ENCODE measurements at places on chromosomes 4 and X. TPM values are rescaled to one million over a fixed set of nuclear protein-coding genes. Genes with fewer than 3 reads are reported as not detected.
A peak's percentile ranks its signal among the peaks of the same experiment; 100 is the strongest.

- H3K4me3 ChIP-seq, result no peak overlapping the region
- DNase-seq, result no peak
- no peak overlapping the region for H3K27ac ChIP-seq
- H3K27me3 ChIP-seq, result no peaks in the 10 kb centered on the region
These were observed 2.0 kb downstream of the TIGD4 start for GRCh38 chr4:152777488-152777887.

- H3K36me3 ChIP-seq, result peaks cover 25% of the 10 kb centered on the region
- H3K27ac ChIP-seq, result no peak overlapping the region
- no peak overlapping the region for H3K4me3 ChIP-seq
- peak; percentile 52 for DNase-seq
- H3K27me3 ChIP-seq, result no peaks in the 10 kb centered on the region
- no peaks in the 10 kb centered on the region for H3K4me1 ChIP-seq
These were observed 29.2 kb downstream of the NSG1 start for GRCh38 chr4:4415806-4416805.

DNA sequence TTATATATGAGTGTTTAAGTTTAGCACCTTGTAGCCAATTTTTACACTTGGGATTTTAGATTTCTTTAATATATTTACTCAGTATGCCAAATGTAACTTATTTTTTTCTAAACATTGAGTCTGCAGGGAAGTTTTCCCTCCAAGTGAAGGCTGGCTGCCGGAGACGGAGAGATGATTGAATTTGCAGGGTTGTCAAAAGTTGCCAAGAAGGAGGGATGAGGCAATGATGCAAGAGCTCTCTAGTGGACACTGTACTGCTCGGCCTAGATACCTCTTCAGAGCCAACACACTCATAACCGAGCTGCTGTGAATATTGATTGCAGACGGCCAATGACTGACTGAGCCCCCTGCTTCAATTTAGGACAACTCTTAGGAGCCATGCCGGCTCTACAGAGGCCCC, 318.6 kb upstream of the CASK start:
- no peaks in the 10 kb centered on the region for H3K4me1 ChIP-seq
- H3K36me3 ChIP-seq, result no peaks in the 10 kb centered on the region
- no peaks in the 10 kb centered on the region for H3K27me3 ChIP-seq

- peaks cover 2% of the 10 kb centered on the region for H3K4me1 ChIP-seq
- H3K27ac ChIP-seq, result no peak overlapping the region
These were observed 85.2 kb upstream of the GPR34 start for GRCh38 chrX:41603596-41603995.

- no peak overlapping the region for H3K4me3 ChIP-seq
- H3K27me3 ChIP-seq, result no peaks in the 10 kb centered on the region
- H3K36me3 ChIP-seq, result peaks cover 7% of the 10 kb centered on the region
- DNase-seq, result no peak
- no peaks in the 10 kb centered on the region for H3K4me1 ChIP-seq
- no peak overlapping the region for H3K27ac ChIP-seq
These were observed 77.1 kb upstream of the UCP1 start for GRCh38 chr4:140645614-140646412.

DNA sequence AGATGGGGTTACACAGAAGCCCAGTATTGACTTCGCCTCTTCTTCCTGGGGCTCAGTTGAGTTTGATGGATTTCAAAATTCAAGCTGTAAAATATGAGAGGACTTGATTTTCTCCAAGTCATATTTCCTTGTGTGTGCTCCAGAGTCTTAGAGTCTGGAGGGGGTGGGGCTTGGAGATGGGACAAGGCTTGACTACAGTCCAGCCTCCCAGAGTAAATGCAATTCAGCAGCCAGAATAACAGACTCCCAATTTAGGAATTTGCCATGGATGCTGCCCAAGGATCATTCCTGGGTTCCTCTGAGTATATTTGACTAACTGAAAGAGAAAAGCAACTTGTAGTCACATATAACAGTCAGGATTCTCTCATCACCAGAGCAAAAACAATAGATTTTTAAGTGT, 53.7 kb upstream of the RBPJ start:
- DNase-seq, result peak; percentile 18
- no peaks in the 10 kb centered on the region for H3K4me1 ChIP-seq
- H3K4me3 ChIP-seq, result no peak overlapping the region
- no peaks in the 10 kb centered on the region for H3K27me3 ChIP-seq
- H3K27ac ChIP-seq, result no peak overlapping the region

DNA sequence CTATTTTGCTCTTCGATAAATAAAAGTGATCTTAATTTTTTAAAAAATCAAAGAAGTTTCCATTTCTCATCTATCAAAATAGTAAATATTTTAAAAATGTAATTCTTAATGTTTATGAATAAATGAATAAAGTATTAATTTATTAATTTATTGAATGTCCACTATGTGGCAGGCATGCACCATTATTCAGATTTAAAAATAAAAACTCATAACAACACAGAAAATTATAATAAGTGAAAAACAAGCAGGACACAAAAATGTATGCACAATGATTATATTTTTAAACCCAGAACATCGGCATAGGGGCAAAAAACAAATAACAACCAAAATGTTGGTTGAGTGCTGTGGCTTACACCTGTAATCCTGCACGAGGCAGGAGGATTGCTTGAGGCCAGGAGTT, 5.3 kb upstream of the PYURF start:
- DNase-seq, result no peak
- no peak overlapping the region for H3K4me3 ChIP-seq
- no peaks in the 10 kb centered on the region for H3K27me3 ChIP-seq
- H3K36me3 ChIP-seq, result no peaks in the 10 kb centered on the region
- H3K27ac ChIP-seq, result no peak overlapping the region

DNA sequence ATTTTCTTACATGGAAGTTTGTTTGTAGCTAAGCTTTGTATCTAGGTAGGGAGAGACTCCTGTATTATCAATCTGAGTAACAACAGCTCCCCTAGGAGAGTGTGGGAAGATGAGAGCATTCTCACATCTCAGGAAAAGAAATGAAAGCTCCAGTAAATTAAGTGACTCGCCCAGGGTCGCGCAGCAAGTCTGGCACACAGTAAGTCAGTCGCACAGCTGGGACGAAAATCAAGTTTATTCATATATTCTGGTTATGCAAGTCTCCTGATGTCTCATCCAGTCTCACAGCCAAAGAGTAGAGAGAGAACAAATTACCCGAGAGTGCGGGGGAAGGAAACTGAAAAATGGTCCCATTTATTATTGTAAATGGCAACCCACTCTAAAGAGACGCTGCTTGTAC, 216.1 kb downstream of the STK32B start:
- no peaks in the 10 kb centered on the region for H3K4me1 ChIP-seq
- H3K27ac ChIP-seq, result no peak overlapping the region
- H3K4me3 ChIP-seq, result no peak overlapping the region
- H3K36me3 ChIP-seq, result no peaks in the 10 kb centered on the region
- no peaks in the 10 kb centered on the region for H3K27me3 ChIP-seq

The MMAA gene
- 3.9 TPM for total RNA-seq

GRCh38 chr4:145176641-145177432, 3.6 kb downstream of the OTUD4 start:
- peaks cover 15% of the 10 kb centered on the region for H3K4me1 ChIP-seq
- H3K4me3 ChIP-seq, result no peak overlapping the region
- no peak for DNase-seq
- H3K27ac ChIP-seq, result peak overlapping the region; percentile 99

DNA sequence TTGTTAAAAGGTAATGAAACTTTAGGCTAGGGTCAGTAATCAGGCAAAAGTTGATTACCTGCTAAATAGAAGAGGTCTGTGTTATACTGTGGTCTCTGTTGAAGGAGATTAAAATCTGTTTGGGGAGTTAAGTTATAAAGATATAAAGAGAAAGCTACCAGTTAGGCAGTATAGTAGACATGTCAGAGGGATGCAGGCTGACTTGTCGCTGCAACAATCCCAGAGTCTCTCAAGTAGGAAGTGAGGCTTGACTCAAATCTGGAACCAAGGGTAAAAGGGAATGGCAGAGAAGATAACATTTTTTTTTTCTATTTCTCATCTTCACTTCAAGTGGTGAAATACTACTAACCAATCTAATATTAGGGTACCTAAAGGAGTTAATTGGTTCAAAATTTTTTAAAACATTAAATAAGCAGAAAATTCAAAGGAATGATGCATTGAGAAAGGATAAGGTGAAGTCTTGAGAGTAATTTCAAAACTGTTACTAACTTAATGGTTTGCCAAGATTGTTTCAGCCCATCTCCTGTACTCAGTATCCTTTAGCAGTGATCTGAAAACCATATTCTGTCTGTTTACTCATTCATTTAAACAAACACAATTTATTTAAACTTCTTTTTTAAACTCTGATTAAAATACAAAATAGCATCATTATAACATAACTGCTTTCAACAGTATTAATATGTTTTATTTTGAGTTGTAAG, 12.8 kb downstream of the HERC3 start:
- peaks cover under 1% of the 10 kb centered on the region for H3K4me1 ChIP-seq
- H3K36me3 ChIP-seq, result peaks cover 23% of the 10 kb centered on the region
- no peaks in the 10 kb centered on the region for H3K27me3 ChIP-seq

The DYNLT3 gene
- total RNA-seq, result 32.2 TPM

The GAGE1 gene
- total RNA-seq, result not detected

The GRPR gene
- 1.7 TPM for total RNA-seq

DNA sequence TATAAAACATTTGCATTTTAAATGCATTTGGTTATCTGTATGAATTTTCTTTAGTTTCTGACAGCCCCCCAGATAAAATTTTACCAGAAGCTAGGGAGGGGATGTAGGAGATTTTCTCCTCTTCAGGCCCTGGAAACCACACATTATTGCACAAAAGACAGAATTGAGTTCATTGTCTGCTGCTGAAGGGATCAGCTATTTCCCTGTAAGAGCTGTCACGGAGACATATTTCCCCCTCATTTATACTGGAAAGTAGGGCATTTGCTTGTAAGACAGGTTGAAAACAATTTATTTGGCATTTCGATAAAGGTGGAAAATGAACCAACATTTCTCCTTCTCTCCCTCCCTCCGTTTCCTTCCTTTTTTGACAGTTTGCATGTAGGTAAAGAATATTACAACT, 241.3 kb upstream of the LCORL start:
- no peak for DNase-seq
- no peak overlapping the region for H3K27ac ChIP-seq
- no peak overlapping the region for H3K4me3 ChIP-seq
- no peaks in the 10 kb centered on the region for H3K36me3 ChIP-seq
- H3K27me3 ChIP-seq, result no peaks in the 10 kb centered on the region

All from ascending aorta (tissue), 2 donors.